ENCODE measurements at places on chromosomes 6 and 20.

DNA sequence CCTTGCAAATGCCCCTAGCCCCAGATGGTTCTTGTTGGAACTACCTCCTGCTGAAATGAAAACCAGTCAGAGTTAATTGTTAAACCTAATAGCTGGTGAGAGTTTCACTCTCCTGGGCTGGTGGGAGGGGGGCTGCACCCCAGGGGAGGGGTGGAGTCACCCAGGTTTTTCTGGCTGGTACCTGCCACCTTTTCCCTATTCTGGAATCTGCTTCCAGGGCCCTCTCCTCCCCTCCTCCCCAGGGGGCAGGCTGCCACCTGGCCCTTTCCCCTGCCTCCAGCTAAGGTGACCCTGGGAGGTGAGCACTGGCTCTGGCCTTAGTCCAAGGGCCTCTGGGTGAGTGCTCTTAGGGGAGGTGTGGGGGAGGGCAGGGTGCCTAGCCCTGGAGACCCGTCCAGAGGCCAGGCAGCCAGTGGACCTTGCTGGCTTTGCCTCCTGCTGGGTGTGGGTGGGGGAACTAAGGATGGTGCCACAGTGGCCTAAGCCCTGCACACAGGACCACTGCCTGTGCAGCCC, 48.8 kb upstream of the EPB41L1 start:
- DNase-seq: no peak

DNA sequence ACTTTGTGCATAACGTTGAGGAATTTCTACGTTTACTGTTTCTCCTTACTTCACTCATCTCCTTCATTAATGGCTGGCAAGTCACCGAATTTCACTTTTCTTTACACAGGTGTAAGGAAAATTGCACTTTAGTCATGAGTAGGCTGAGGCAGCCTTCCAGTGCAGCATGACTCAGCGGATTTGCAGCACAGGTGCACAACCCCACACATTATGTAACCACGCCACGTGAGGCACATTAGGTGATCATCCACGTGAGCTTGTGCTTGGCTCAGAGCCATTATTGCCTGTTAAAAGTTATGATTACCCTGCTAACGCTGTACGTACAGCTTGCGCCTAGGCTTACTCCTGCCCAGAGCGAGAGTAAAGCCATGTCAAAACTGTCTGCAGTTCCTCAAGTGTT, 158.8 kb downstream of the NKAIN2 start:
- no peak for DNase-seq

DNA sequence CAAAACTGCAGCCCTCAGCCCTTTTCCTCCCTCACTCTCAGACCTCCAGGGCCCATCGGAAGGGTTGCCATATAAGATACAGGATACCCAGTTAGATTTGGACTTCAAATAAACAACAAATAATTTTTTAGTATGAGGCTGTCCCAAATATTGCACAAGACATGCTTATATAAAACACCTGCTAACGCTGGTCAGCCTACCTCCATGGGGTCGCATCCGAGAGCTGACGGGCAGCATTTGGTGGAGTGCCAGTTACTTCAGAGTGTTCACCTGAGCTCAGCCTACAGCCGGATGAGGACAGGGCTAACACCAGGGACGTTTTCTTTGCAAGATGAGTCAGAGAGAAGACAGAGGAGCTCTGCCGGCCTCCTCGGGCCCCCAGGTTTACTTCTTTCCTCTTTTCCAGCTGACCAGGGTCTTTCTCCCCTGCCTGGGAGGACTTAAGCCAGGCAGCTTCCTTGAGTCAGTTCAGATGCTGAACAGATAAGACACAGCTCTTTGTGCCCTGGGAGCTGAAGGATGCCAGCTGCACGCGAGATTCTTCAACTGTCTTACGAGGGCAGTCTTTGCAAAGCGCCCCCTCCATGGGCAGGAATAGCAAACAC, 141.2 kb upstream of the KCNG1 start:
- no peak for DNase-seq

GRCh38 chr20:25246182-25246999, 1.5 kb upstream of the PYGB start:
- no peak for DNase-seq

- DNase-seq: peak; percentile 52
Observed at GRCh38 chr20:60262967-60263603, 304.9 kb downstream of the CDH26 start.

DNA sequence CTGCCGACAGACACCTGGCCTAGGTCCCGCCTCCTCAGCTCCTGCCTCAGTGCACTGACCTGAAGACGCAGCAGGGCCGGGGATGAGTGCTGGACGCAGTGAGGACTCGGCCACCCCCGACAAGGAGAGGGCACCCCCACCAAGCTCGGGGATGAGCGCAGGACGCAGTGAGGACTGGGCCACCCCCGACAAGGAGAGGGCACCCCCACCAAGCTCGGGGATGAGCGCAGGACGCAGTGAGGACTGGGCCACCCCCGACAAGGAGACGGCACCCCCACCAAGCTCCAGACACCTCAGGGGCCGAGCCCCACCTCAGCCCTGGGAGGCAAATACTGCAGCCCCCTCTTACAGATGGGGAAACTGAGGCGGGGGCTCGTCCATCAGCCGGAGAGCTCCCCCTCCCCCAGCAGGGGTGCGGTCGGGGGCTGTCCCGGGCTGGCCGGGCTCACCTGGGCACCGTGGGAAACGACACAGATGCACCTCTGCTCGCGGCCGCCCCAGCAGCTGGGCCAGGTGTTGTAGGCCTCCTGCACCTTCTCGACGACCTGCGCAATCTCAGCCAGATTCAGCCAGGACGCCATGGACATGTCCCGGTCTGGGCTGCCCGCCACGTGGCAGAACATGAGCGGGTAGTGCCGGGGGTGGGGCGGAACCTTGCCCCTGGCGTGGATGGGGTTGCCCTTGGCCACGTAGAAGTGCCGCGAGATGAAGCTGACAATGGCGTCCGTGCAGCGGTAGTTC, 7.5 kb downstream of the HELZ2 start:
- DNase-seq: no peak

DNA sequence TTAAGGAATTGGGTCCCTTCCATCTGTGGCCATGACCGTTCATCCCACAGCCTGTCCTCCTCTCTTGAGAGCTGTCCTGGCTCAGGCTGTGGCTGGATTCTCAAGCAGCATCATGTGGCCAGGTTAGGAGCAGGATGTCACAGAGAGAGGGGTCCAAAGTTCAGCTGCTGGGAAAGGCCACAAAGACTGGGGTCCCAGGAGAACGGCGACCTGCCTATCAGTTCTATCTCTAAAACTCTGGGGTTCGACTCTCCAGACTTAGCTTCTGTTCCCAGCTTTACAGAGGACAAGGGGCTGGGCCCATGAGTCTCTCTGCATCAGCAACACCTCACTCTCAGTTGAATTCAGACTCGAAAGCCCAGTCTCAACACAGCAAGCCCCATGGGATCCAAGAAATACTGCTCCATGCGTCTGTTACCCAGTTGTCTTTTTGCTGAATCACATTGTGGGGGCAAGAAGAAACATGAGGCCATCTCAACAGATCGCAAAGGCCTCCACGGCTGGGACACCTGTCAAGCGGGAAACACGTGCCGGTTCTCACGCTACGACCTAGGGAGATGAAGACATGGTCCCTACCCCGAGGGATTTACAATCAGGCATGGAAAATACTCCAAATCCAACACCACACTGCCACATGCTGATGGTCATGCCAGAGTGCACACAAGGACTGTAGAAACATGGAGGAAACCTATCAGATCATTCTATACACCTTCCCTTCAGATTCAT, 95.4 kb downstream of the SLC22A23 start:
- DNase-seq: no peak

DNA sequence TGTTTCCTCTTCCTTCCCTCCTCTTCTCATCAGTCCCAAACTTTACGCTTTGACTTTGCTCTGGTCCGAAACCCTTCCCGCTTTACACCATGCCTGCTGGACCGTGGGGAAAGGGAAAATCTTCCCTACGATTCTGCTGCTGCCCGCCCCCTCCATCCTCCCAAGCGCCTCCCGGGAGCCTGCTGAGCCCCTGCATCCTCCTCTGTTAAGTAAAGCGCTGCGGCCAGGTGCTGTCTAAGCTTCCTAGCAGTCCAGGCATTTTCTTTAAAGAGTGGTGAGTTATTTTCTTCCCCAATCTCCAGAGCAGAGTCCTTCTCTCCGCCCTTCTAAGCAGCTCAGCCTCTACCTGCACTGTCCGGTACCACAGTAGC, 376.3 kb downstream of the RNGTT start:
- no peak for DNase-seq

DNA sequence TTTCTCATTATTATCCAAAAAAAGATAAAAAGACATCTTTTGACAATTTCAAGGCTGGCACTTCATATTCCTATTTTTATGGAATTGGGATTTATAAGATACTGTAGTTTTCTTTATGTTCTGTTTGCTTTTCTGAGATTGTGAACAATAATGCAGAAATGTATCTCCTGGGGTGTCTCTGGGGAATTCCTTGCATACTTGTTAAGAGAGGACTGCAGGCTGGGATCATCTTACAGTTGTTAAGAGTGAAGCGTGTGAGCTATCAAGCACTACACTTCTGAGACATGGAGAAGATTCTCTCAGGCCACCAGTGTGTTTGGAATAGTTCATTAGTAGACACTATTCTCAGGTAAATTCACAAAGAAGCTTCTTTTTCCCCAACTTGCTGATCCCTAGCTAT, 963.3 kb upstream of the GJE1 start:
- no peak for DNase-seq

DNA sequence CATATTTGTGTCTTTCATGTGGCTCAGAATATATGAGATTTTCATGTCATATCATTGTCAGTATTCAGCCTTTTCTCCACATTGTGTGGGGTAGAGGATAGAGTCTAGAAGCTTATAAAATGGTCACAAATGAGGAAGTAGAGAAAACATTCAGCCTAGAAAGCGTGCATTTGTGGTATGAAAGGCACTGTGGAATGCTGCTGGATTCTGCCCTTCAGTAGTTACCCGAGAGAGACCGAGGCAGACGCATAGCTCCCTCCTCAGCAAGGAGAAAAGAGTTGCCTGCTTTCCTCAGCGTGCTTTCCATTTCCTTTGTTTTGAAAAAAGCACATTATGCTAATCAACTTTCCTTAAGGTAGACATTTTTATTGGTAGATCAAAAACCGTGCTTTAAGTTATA, 28.7 kb downstream of the MYB start:
- DNase-seq: peak; percentile 63

DNA sequence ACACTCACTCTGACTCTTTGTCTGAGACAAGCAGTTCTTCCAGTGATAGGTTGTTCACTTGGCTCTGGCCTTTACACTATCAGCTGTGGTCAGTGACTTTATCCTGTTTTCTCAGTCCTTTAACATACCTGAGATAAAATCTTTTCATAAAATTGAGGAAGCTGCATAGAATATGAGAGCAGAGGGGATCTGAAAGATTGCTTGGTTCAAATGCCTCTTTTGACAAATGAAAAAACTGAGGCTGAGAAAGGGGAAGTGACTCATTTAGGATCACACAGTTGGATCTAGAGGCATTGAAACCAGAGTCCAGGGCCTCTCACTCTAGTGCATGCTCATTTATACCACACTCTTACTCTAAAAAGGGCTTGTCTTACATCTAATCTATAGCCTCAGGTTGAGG, 277.0 kb upstream of the TBX18 start:
- DNase-seq: no peak

DNA sequence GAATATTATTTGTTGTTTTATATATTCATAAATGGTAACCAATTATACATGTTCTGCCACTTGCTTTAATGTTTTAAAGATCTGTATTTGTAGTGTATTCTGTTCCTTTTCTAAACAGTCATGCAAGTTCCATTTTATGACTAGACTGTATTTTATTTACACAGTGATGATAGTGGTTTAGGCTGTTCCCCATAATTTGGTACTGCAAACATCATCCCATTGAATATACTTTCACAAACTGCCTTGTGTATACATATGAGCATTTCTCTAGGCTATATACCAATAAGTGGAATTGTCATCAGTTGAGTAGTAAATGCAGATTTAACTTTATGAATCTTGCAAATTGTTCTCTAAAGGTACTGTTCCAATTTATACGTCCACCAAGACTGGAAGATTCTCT, 738.0 kb downstream of the EPHA7 start:
- DNase-seq: no peak

- no peak for DNase-seq
Observed at GRCh38 chr20:46332373-46333160, 24.3 kb upstream of the CDH22 start.

DNA sequence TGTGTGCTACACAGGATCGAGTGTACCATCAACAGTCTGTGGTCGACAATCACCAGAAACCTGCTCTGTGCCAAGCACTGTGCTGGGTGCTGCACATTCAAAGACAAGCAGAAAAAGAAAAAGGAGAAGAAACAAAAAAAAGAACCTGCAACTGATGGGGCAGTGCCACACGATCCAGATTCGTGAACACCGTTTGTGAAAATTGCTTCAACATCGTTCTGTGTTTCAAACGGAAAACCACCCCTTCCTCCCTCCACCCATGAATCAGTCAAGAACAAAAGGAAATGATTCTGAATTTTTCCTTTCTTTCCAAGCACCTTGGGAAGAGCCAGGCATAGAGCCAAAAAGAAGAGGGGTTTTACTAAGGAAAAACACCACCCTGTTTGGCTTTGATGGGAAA, 129.2 kb upstream of the ARID1B start:
- DNase-seq: no peak

- DNase-seq: no peak
Observed at GRCh38 chr20:48731536-48731935, 96.3 kb downstream of the PREX1 start.

GRCh38 chr6:55176958-55177357, 2.6 kb downstream of the HCRTR2 start:
- no peak for DNase-seq

GRCh38 chr6:163745536-163746400, 331.2 kb downstream of the QKI start:
- no peak for DNase-seq

DNA sequence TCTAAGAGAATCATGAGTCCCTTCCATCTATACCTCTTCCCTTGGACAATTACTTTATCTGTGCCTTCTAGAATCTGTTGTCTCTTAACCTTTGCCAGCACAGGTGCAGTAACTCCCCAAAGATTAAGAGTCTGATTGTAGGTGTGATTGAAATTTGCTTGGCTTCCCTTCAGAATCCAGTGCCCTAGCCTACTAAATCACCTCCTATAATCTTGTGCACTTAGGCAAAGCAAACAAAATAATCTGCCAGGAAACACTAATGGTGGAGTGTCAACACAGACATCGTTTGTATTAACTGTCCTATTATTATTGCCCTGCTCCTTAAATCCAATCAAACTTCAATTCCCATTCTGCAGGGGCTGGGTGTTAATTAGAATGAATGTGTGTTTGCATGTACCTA, 28.0 kb downstream of the ID4 start:
- DNase-seq: no peak

GRCh38 chr6:14513496-14514393, 396.2 kb downstream of the CD83 start:
- DNase-seq: no peak
